ENCODE measurements at places on chromosomes 11 and 22. TPM values are rescaled to one million over a fixed set of nuclear protein-coding genes. Genes with fewer than 3 reads are reported as not detected.

NXPE2 gene
- total RNA-seq: 1.8 TPM

- DNase-seq: no peak
Observed at GRCh38 chr11:86869966-86870570, 69.7 kb downstream of the PRSS23 start.

CNGA4 gene
- total RNA-seq: 0.48 TPM

NOX4 gene
- total RNA-seq: 5.1 TPM

DNA sequence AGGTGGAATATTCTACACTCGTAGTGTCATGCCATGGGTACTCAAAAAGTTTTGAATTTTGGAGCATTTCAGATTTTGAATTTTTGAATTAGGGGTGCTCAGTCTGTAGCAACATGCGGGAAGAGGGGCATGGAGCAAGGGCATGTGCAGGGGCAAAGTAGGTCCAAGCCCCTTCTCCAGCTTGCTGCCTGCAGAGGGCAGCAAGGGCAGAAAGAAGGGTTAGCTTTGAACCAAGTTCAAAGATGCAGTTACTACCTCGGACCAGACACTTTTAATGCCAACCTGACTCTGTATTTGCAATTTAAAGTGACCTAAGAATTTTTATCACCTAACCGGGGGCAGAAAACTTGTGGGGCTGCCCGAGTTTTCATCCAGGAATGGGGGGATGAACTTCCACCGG is 68.2 kb downstream of the CD82 start:
- no peak for DNase-seq

DNA sequence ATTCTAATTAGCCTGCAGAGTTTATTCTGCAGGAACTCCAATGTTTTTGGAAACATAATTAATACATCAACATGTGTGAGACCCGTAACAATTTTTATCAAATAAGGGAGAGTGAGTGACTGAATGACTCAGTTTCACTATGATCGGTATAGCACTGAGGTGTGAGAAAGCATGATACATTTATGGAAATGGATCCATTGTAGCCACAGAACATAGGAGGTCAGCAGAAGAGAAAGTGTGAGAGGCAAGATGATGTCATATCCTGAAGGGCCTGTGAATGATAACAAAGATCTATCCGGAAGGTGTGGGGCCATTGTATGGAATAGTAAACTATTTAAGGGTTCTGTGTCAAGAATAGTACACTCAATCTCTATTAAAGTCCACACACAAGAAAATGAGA is 1406.1 kb upstream of the TENM4 start:
- DNase-seq: no peak

KCNK7 gene
- total RNA-seq: 0.80 TPM

- no peak for DNase-seq
Observed at GRCh38 chr22:30245985-30246813, at the start of gene LIF. LIF (minus strand) TSS chr22:30246759; CDS start chr22:30246695, 64 bp downstream.

FAT3 gene
- total RNA-seq: 5.0 TPM

- DNase-seq: no peak
Observed at GRCh38 chr11:11856638-11857037, 14.9 kb downstream of the USP47 start.

Measured in breast epithelium (tissue), 4 donors.